Activated T-cell treated with anti-CD3 and anti-CD28 coated beads for 24 hours (primary cell): ENCODE measurements at places on chromosomes 11 and 22.

GRCh38 chr11:104738918-104739317, 159.3 kb downstream of the CASP12 start:
- DNase-seq: no peak

DNA sequence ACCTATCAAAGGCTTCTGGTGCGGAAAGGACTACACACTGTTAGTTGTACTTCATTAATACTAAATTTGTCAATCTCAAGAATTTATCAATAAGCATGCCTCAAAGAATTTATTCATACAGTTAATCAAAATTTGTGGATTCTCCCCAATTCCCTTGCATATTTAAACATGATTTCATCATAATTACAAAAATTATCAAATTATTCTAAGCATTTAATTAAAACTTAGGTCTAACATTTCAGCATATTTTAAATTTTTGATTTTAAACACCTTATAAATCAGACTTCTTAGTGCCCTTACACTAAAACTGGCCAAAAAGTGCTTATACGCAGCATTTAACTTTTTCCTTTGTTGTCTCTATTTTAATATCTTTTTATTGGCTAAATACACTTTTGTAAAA, 13.8 kb upstream of the SERPIND1 start:
- no peak for DNase-seq

DNA sequence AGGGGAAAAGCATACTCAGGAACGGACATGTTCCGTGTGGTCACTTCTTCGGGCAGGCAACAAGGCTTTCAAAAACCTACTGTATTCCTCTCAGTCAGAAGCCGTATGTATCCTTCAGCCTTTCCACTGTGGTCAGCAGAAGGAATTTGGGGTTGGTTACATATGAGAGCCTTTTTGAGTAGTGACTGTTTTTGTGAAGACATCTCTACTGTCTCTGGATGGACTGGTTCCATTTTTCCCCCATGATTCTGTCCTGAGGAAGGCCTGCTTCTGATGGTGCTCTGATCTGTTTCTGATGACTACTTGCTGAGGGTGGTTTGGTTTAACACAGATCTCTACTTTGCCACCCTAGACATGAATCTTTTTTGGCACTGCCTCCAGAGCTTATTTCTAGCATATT, 63.7 kb upstream of the HORMAD2 start:
- DNase-seq: no peak

GRCh38 chr11:79236541-79236971, 204.3 kb downstream of the TENM4 start:
- DNase-seq: no peak

GRCh38 chr11:105192115-105192514, 52.5 kb upstream of the CARD18 start:
- DNase-seq: no peak

GRCh38 chr11:121696177-121696871, 243.6 kb upstream of the SORL1-AS1 start:
- no peak for DNase-seq

GRCh38 chr22:35313311-35314121, 13.8 kb downstream of the TOM1 start:
- no peak for DNase-seq

- DNase-seq: no peak
Observed at GRCh38 chr11:69663326-69663725, 11.8 kb downstream of the LTO1 start.

GRCh38 chr11:80317612-80318011, 876.8 kb upstream of the TENM4 start:
- no peak for DNase-seq

GRCh38 chr11:22244986-22245592, 52.2 kb downstream of the ANO5 start:
- no peak for DNase-seq

DNA sequence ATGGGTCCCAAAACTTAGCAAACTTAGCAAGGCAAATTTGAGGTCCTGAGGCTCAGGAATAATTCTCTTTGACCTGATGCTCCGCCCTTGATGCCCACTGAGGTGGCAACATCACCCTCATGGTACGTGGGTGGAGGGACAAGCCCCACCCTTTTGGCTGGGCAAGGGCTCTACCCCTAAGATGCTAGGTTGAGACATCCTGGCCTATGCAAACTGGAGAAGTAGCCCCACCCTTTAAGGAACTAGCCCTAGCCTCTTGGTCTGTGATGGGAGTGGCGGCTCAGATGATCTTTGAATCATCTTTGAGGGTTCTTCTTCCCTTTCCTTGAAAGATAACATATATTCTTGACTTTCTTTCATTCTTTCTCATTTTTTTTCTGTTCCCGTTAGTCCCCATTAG, 32.9 kb downstream of the CABIN1 start:
- no peak for DNase-seq

- no peak for DNase-seq
Observed at GRCh38 chr11:124656774-124657630, 16.5 kb downstream of the SIAE start.

DNA sequence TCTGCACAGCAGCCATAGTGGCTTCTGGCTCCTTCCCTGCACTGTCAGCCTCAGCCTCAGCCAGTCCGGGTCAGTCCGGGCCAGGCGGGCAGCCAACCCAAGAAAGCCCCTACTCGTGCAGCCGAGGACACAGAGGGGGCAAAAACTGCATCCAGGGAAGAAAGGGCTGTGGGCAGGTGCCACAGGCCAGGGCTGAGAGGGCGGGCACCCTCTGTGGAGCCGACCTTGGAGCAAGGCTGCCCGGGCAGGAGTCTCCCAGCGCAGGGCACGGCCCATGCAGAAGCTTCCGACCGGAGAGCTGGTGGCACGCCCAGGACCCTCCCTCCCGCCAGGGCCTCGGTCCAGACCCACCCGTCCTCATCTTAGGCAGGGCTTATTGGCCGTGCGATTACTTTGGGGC, 10.5 kb upstream of the TH start:
- DNase-seq: no peak

GRCh38 chr11:6197466-6198200, 1.4 kb upstream of the OR52W1 start:
- DNase-seq: no peak

- DNase-seq: no peak
Observed at GRCh38 chr11:108302121-108302785, 79.4 kb downstream of the ATM start.

- DNase-seq: no peak
Observed at GRCh38 chr22:22884888-22885840, 2.5 kb upstream of the IGLL5 start.

- DNase-seq: no peak
Observed at GRCh38 chr11:76560219-76560618, 110.3 kb downstream of the LRRC32 start.

- DNase-seq: no peak
Observed at GRCh38 chr11:8794677-8795103, 112.1 kb downstream of the RPL27A start.

- no peak for DNase-seq
Observed at GRCh38 chr11:45225277-45225676, 60.9 kb downstream of the SYT13 start.

GRCh38 chr11:103024086-103024485, 67.9 kb downstream of the DCUN1D5 start:
- DNase-seq: no peak

- no peak for DNase-seq
Observed at GRCh38 chr22:40605761-40606160, 30.8 kb downstream of the MRTFA start.

- DNase-seq: no peak
Observed at GRCh38 chr22:47659467-47660223, 897.2 kb downstream of the TBC1D22A start.

GRCh38 chr11:77642228-77642627, 4.6 kb upstream of the CLNS1A start:
- no peak for DNase-seq

- no peak for DNase-seq
Observed at GRCh38 chr11:57614234-57614772, 16.8 kb downstream of the SERPING1 start.

- no peak for DNase-seq
Observed at GRCh38 chr11:85310479-85310878, 316.7 kb downstream of the DLG2 start.

GRCh38 chr11:111095327-111095726, 150.2 kb upstream of the POU2AF2 start:
- no peak for DNase-seq

DNA sequence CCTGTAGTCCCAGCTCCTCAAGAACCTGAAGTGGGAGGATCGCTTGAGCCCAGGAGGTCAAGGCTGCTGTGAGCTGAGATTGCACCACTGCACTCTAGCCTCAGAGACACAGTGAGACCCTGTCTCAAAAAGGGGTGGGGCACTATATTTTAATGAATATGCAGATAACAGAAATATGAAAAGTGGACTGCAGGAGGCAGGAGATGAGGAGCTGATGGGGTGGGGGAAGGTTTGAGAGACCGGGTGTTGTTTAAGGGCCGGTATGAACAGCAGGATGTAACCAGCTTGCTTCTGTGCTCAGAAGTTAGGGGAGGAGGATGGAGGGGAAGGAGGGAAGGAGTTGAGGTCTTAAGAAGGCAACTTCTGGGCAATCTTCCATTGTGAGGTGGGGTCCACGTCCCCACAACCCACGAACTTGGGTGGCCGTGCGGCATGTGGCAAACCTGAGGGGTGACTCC, 1.3 kb upstream of the B4GALNT4 start:
- DNase-seq: no peak

- no peak for DNase-seq
Observed at GRCh38 chr22:22519591-22519990, 479 bp downstream of the ZNF280A start.

DNA sequence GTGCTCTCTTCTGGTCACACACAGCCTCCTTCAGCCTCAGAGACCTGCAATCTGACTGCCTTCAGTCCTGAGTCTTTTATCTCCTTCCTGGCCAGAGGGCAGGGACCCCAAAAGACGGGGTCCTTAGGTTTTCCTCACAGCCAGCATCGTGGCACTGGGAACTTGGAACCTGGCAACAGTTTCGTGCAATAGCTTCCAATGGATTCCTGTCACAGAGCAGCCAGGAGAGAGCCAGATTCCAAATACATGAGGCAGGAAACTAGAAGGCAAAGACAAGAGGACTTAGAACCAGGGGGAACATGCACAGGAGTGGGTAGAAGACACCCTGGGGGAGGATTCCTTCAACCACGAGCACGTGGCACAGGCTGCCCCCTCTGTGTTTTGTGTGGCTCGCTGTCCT, 48.6 kb downstream of the C11orf91 start:
- no peak for DNase-seq

- DNase-seq: no peak
Observed at GRCh38 chr11:64224151-64224890, 1.7 kb downstream of the TRPT1 start.

DNA sequence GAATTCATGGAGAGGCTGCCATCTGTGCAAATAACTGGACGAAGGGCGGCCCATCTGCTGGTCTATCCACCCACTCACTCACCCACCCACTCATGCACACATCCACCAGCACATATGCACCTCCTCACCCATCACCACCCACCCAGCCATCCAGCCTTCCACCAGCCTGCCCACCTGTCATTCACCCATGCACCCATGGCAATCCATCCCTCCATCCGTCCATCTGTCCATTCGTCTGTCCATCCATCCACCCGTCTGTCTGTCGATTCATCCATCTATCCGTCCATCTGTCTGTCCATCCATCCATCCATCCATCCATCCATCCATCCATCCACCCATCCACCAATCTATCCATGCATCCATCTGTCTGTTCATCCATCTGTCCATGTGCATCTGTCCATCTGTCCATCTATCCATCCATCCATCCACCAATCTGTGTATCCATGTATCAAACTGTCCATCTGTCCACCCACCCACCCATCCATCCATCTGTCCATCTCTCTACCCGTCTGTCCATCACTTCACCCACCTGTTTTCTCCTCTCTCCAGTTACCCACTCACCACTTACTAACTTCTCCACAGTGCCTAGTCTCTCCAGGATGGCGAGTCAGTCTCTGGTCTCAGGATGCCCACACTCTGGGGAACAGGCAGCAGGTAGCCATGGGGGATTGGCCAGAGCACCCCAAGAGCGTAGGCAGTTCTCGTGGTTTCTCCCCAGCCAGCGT, 8.9 kb downstream of the TRPM5 start:
- DNase-seq: no peak

DNA sequence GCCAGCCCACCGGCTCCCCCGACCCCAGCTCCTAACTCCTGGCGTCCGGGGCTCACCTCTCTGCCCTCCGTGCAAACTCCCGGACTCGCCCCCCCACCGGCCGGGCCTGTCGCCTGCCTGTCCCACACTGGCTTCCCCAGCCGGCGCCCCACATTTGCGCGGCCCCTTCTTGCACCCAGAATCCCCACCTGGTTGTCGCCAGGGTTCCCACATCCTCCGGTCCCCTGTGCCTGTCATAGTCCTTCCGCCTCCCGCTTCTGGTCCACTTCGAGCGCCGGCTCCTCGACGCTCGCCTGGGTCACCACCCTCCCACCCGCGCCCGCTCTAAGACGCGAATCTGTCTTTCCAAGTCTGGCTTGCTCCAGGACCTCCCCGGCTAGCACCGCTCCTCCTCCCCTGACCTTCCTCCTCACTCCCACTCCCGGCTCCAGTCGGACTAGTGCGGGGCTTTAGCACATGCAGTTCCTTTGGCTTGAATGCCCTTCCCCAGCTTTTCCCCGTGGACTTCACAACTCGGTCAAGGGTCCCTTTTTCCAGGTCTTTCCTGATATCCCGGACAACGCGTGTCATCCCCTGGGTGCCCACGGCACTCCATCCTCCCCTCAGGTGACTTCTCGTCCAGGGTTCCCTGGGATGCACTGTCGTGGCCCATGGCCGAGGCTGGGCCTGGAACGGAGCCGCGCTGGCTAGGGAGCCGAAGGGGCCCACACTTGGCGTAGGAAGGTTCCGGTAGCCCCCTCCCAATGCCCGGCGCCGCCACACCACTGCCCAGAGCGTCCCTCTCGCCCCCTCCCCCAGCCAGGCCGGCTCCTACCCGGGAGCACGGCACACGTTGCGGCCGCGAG, 635 bp downstream of the SCARF2 start:
- no peak for DNase-seq

GRCh38 chr11:35281169-35281688, 138.1 kb downstream of the SLC1A2 start:
- DNase-seq: no peak

GRCh38 chr11:134242376-134242775, 10.8 kb downstream of the THYN1 start:
- DNase-seq: no peak

DNA sequence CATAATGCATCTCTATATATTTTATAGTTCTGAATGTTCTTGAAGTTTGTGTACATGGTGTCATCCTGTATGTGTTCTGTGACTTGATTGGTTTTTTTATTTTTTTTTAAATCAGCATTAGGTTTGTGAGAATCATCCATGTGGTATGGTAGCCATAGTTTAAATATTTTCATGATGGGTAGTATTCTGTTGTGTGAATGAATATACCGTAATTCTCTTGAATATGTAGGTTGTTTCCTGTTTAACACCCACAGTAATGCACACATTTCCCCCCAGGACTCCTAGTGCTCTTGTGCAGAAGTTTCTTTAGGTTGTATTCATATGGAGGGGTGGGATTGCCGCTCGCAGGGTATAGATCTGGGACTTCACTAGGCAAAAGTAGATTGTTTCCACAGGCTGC, 2.0 kb downstream of the PACS1 start:
- no peak for DNase-seq

DNA sequence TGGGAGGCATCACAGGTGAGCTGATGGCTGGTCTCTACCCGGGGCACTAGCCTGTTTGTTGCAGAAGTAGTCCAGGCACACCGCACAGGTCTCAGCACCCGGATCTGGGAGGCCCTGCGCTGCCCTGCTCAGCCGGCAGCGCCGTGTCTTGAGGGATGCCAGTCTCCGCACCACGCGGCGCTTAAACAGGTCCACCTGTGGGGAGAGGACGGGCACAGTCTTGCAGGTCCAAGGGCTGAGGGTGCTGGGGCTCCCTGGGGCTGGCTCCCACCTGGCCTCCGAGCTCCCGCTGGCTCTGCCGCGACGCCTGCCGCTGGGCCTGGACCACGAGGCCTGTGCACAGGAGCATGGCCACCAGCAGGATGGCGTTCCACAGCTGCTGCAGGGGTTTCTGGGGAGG, 7.2 kb downstream of the RNF215 start:
- no peak for DNase-seq
